ENCODE measurements at places on chromosomes 6 and 20. TPM values are rescaled to one million over a fixed set of nuclear protein-coding genes. Genes with fewer than 3 reads are reported as not detected.
A peak's percentile ranks its signal among the peaks of the same experiment; 100 is the strongest.

DNA sequence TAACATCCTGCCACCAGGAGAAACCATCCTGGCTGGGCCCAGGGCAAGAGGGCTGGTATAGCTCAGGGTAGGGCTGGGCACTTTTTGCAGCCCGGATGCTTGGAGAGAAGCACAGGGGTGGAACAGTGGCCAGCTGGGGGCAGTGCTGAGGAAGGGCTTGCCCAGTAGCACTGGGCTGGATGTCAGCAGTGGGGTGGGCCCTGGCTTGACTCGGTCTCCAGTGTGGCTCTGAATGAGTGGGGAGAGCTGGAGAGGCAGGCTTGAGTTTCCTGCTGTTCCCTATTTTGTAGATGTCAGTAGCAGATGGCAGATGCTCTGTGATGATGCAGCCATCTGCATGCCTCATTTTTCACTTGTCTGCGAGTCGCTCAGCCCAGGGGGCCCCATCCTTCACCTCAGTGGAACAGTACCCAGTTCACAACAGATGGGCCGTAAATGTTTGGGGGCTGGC lies 56.3 kb upstream of the TULP1 start:
- DNase-seq = peak; percentile 24

Gene TSHZ2
- 11.9 TPM for total RNA-seq

GRCh38 chr20:44302026-44302669 lies 8.9 kb downstream of the FITM2 start:
- DNase-seq = no peak

Gene DEFB121
- not detected for total RNA-seq

DNA sequence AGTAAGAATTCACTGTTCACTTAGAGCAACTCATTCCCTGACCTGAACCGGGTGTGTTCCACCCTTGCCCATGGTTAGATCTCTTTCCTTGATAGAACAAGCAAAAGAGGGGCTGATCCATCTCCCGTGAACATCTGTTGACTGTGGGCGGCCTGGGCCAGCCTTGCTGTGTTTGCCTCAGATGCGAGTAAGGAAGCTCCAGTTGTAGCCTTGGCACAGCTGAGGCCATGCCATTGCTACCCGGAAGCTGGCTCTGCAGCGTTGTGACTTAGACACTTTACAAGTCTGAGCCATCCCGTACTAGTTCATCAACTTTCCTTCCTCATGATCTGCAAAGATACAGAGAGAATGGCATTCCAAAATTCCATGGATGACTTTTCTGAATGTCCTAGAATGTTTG lies 139.0 kb downstream of the MAP3K4 start:
- no peak for DNase-seq

Data from muscle of leg (tissue), 16 donors.